CD4-positive, alpha-beta T cell treated with Interleukin-6 for 4 hours (primary cell): ENCODE measurements at places on chromosomes 5 and 9.

- no peak for DNase-seq
These were observed 45.7 kb downstream of the CXXC5 start for GRCh38 chr5:139693676-139694364.

DNA sequence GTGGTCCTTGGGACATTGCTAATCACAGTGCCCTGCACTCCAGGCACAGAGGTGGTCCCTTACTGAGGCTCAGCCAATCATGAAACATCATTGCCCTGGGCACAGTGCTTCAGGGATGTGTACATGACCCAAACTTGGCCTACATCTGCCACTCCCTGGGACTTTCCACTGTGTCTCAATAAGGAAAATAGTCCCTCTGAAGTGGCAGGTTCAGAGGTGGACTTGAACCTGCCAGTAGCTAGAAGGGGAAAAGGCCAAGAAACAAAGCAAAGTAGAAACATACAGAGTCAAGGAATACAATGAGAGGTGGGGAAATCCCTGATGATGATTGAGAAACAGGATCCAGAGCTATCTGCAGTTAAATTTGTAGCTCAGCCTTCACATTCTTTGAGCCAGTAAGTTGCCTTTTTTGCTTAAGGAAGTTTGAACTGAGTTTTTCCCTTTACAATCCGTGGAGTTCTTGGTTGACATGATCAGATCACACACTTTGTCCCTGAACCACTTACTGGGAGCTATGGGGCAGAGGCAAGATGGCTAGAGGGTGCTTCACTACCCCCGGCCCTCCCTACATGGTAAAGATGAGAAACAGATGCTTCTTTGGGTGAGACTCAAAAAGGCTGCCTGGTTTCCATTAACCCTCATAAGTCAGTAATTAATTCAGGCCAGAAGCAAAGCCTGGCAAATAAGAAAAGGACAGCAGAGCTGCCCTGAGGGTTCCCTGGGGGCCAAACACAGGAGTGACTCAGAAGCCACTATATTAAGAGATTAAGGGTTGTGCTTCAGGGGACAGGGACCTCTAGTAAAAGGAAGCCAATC lies 57.6 kb downstream of the SH3TC2 start:
- no peak for DNase-seq

DNA sequence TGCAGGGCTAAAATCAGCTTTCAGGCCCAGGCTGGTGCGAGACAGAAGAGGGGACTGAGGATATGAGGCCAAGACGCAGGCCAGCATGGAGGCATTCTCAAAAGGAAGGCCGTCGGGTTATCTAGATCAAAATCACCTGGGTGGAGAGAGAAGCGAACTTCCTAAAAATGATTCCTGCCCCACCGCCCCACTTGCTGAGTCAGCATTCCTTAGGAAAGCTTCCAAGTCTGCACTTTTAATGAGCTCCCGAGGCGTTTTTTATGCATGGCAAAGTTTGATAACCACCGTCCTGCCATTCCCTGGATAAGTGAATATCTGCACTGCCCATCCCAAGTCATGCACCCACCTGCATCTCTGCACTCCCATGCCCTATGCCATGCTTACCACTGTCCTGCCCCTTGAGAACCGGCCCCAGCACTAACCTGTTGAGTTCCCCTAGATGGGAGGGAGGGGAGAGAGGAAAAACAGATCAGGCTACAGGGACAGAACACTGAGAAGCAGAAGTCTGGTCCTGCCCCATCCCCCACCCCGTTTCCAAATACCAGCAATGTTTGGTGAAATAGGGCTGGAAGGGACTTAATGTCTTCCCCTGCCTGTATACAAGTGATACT lies 1.6 kb upstream of the SPOCK1 start:
- no peak for DNase-seq

DNA sequence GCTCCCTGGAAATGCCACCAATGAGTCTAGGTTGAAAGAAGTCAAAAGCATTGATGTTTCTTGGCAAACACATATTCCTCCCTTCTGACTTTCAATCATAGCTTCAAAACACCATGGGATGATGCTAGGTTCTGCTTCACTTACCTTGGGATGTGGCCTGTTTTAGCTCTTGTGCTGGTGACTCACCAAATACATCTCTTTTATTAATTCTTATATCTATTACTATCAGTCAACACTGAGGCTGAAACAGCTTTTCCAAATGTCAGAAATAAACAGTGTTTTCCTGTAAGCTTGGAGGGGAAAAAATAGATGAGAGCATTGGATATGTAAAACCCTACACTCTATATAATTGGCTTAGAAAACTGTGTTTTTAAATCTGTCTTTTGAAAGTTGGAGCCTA lies 245.4 kb upstream of the NREP start:
- DNase-seq = no peak

- no peak for DNase-seq
These were observed 467.9 kb upstream of the DAB2 start for GRCh38 chr5:39892708-39893107.

- no peak for DNase-seq
These were observed 924 bp upstream of the NEURL1B start for GRCh38 chr5:172640139-172640538.

- DNase-seq = no peak
These were observed 601.4 kb upstream of the TLE4 start for GRCh38 chr9:78970375-78970774.

DNA sequence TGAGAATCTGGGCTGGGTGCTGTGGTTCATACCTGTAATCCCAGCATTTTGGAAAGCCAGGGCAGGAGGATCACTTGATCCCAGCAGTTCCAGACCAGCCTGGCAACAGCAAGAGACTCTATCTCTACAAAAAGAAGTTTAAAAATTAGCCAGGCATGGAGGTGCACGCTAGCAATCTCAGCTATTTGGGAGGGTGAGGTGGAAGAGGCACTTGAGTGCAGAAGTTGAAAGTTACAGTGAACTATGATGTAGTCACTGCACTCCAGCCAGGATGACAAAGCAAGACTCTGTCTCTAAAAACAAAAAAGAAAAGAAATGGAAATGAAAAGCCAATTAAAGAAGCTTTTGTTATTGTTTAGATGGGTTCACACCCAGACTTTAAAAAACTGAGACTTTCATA lies 131.6 kb upstream of the RASA1 start:
- DNase-seq = no peak

GRCh38 chr5:140575309-140575708 lies 10.7 kb downstream of the SLC35A4 start:
- DNase-seq = no peak

- no peak for DNase-seq
These were observed 300.0 kb downstream of the PIK3R1 start for GRCh38 chr5:68515514-68515913.

GRCh38 chr9:128702949-128703615 lies 779 bp downstream of the PKN3 start:
- DNase-seq = peak; percentile 54

GRCh38 chr5:114055318-114056184 lies 306.3 kb upstream of the KCNN2 start:
- DNase-seq = no peak

- peak; percentile 67 for DNase-seq
These were observed 99.5 kb upstream of the LMX1B start for GRCh38 chr9:126514037-126514821.

DNA sequence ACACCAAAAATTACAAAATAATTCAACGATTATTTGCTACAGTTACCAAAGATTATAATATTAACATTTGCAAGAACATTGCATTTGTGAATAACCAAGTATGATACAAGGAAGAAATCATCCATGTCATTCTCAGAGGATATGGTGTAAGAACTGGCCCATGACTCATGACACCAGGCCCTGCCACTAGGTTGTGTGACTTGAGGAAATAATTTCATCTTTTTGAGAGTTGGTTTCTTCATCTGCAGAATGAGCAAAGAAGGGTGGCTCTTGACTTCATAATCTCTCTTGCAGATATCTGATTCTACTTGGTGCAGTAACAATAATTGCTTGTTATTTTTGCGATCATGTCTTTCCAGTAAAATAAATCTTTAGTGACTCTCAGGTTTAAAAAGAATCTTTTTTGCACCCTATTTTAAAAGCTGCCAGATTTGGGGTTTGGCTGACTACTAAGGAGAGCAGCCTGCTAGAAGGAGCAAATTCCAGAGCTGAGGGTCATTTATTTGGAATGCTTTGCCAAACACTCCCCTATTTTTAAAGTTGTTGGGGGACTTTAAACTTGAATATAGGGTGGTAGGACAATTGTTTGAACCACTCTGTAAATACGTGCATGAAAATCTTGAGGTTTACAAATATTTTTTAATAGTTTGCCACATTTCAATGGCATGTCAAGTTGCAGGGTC lies 23.5 kb downstream of the ITGA1 start:
- DNase-seq = no peak

DNA sequence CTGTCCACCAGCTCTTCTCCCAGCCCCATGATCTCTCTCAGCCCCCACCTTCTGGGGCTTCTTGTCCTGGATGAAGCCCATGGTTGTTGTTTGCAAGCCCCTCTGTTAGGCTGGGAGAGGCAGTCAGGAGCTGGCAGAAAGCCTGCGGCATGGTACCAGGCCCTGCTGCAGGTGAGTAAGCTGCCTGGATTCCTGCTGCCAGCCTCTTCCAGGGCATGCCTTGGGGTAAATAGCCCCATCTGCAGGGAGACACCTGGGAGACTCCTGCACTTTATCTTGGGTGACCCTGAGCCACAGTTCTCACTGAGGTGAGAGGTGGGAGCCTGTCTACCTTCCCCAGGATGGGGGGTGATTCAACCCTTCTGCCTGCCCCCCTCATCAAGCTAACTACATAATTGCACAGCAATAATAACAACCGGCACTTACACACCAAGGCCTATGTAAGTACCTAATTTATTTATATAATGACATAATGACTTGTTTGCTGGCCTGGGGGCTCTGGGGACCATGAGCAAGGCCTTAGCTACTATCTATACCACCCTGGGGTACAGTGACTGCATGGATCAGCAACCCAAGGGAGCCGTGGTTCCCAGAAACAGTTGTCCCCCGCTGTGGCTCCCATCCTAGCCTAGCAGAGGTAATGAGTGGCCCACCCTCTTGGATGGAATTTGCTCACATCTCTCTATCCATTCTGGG lies 116.0 kb downstream of the PSD2 start:
- DNase-seq = no peak

GRCh38 chr9:124137009-124137943 lies 120.5 kb upstream of the NEK6 start:
- no peak for DNase-seq

GRCh38 chr9:107054146-107054545 lies 191.2 kb downstream of the ZNF462 start:
- no peak for DNase-seq

- no peak for DNase-seq
These were observed 58.3 kb downstream of the PIK3R1 start for GRCh38 chr5:68273717-68274409.
